GM10248 (cell line): ENCODE measurements at places on chromosomes 13 and 19.
A peak's percentile ranks its signal among the peaks of the same experiment; 100 is the strongest.

- no peak for DNase-seq
Observed at GRCh38 chr13:48072787-48073186, 22.1 kb downstream of the MED4 start.

- no peak for DNase-seq
Observed at GRCh38 chr19:47283405-47284059, 8.8 kb downstream of the INAFM1 start.

GRCh38 chr13:44140888-44141724 lies 232.5 kb upstream of the SERP2 start:
- peak; percentile 15 for DNase-seq

DNA sequence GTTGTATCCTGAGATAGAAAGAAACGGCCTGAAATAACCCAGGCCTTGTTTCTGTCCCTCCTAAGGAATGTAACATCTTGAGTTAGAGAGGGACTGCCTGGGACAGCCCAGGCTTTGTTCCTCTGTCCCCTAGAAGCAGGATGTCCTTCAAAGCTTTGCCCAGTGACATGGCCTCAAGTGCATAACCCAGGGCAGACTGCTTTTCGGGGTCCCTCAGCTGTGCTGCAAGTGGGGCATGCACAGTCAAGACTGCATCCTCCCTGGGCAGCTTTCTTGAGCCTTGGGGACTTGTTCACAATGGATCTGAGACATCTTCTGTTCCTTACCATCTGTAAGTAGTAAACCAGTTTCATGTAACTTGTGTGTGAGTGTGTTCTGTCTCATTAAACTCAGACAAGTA lies 7.5 kb upstream of the EPSTI1 start:
- DNase-seq: no peak

- no peak for DNase-seq
Observed at GRCh38 chr13:64305246-64305645, 2889.6 kb upstream of the PCDH20 start.

- no peak for DNase-seq
Observed at GRCh38 chr19:31589109-31589508, 239.9 kb upstream of the TSHZ3 start.
